Brain microvascular endothelial cell (primary cell): ENCODE measurements at places on chromosomes 3 and 15.

DNA sequence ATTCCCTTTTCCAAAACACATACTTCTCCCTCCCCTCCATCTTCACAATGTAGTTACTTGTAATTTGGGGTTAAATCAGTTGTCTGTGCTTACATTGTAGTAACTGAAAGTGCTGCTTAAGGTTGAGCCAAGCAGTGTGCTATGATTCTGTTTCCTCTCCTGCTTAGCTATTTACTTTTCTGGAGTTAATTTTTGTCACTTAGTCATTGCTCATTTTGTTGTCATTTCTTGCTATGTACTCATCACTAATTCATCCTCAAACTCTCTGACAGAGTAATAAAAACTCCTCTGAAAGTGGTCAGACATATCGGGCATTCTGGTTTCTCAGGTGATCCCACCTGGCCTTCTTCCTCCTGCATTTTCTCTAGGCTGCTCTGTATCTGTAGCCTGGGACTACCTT lies 80.7 kb downstream of the PPARG start:
- DNase-seq, result no peak

DNA sequence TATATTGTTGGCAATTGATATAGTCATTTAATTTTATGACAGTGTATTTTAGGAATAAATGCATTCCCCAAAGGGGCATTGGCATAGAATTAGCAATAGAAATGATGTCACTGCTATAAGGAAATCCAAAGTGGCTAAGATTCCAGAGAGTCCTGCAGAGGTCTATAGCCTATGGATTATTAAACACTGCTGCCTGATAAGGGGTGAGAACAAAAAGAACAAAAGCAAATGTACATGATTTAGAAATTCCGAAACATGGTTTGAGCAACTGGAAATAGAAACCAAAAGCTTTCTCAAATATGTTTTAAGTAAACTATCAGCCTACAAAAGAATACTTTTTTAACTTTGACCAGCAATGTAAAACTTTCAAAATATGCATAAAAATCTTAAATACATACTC lies 280.1 kb upstream of the RASGRP1 start:
- no peak for DNase-seq

- no peak for DNase-seq
Measured at GRCh38 chr3:59920822-59921221, 871.0 kb upstream of the CFAP20DC start.

GRCh38 chr15:74206801-74207281 lies 4.3 kb upstream of the STRA6 start:
- no peak for DNase-seq

DNA sequence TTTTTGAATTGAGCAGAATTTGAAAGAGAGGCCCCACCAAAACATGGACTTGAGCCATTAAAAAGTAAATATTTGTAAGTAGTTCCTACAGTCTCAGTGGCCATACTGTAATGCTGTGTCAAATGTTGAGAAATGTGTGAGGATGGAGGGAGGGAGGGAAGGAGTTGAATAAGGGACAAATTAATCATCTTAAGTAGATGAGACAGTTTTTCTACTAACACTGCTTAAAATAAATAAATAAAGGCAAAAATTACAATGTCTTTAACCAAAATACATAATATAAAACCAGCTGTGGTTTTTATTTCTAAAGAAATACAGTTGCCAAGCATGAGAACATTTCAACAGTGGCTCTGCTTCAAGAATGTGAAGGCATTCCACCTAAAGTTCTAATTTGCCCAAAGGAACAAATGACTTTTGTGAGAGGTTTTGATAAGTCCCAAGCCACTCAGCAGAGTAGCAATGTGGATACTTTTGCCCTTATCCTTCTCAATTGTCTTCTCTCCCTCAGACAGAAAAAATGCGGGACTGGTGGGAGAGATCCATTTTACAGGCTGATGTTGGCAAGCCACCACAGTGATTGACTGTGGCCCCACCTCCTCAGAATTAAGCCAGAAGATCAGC lies 427.0 kb upstream of the RARB start:
- DNase-seq, result no peak

GRCh38 chr3:193488741-193489140 lies 66.0 kb downstream of the ATP13A4 start:
- no peak for DNase-seq

- DNase-seq, result no peak
Measured at GRCh38 chr15:83873966-83874365, 220.0 kb downstream of the ADAMTSL3 start.

GRCh38 chr3:113241292-113242095 lies 30.1 kb downstream of the BOC start:
- no peak for DNase-seq

- DNase-seq, result no peak
Measured at GRCh38 chr3:125289429-125289981, 77.0 kb upstream of the SLC12A8 start.

- peak; percentile 85 for DNase-seq
Measured at GRCh38 chr15:58770519-58770856, 614 bp upstream of the MINDY2 start.

DNA sequence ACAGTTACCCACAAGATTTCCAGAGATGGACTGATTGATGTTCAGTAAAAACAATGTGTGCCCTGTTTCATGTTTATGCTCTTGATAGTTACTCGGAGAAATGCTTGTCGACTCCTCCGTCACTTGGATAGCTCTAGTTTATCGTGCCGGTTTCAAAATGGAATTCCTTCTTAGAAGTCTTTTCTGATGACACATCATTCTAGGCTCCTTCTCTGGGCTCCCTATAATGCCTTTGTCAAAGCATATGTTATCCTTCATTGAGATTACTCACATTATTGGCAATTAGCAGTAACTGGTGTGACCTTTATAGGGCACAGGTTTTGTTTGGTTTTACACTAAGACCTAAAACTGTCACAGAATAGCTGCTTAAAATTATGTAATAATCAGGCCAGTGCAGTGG lies 201.8 kb downstream of the CNTN6 start:
- DNase-seq, result no peak

DNA sequence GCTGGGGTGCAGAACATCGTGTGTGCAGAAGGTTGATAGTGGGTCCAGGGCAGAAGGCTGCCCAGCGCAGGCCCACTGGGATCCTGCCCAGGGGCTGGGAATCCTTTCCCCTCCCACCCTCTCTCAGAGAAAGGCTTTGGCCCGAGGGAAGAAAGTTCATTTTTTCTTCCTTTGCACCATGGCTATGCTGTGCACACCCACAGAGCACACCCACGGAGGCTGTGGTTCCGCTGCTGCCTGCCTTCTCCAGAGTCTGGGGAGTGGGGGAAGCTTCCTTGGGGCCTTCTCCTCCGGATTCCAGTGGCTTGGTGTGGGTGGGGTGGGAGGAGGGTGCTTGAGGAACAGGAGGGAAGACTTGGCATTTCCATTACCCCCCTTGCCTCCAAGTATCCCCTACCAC lies 7.0 kb upstream of the PRKCD start:
- no peak for DNase-seq

DNA sequence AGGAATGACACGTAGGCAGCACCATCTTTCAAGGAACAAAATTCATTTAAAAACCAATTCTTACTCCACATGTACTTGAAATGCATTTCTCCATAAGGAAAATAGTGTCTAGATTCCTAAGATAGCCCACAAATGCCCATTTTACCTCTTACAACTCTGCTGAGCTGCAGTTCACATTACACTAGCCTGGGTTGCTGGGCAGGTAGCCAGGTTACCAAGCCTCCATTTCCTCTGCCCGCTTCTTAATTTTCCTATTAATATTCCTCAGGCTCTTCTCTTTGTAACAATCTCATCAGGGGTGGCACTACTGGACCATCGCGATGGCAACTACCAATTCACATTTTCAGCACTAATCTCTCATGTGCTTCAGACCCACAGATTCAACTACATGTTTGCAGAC lies 10.8 kb downstream of the ATP13A3 start:
- DNase-seq, result no peak

- no peak for DNase-seq
Measured at GRCh38 chr3:23808525-23808924, 2.8 kb downstream of the UBE2E1 start.

DNA sequence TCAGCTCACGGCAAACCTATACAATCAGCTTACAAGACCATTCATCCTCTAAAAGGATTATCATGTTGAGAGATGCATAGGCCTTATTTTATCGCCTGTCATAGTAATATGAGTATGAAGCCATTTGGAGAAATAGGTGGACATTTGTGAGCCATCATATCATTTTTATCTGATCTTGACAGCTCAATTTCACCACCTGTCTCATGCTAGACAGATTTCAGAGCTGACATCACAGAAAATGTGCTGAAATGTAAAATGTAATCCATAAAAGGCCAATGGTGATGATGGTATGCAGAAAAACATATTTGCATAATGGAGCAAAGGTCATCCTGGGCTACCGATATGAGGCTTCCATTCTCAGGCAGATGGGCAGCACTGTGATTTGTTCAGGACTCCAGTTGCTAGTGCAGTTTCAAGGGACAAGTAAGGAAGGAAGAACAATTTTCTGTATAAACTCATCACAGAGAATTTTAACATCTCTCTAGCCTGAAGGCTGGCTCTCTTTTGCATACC lies 221.5 kb downstream of the ULK4 start:
- no peak for DNase-seq

- DNase-seq, result no peak
Measured at GRCh38 chr3:157388976-157389375, 47.7 kb upstream of the PTX3 start.

DNA sequence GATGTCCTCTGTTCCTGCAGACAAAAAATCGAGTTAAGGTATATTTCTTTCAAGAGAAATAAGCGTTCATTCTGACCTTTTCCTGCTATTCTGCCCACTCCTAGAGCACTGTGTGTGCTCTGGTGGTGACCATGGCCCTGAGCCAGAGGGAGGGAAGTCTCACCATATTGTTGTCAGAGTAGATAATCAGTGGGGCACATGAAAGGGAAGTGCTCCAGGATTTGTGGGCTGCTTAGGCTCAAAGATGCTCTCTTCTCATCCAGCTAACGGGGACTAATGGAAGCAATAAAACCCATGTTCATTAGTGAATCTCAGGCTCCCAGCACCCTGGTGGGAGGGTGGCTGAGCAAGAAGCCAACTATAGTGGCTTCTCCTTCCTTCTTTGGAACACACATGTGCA lies 70.7 kb upstream of the EOMES start:
- DNase-seq, result no peak

GRCh38 chr3:73846951-73847350 lies 222.2 kb upstream of the PDZRN3 start:
- DNase-seq, result no peak
